ENCODE measurements at places on chromosomes 7 and 10.

GRCh38 chr10:68900427-68901104 is 549 bp upstream of the DDX50 start:
- DNase-seq = no peak

DNA sequence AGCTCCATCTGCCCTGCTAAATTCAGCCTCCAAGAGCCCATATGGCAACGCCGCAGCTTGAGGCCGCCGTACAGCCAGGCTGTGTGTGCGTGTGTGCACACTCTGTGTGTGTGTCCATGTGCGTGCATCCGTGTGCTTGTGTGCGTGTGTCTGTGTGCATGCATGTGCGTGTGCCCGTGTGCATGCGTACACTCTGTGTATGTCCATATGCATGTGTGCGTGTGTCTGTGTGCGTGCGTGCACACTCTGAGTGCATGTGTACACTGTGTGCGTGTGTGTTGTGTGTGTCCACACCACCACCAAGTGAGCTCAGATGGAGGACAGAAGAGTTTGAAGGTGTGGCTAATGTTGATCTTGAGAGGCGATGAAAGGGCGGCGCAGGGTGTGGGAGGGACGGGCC is 30.0 kb downstream of the SMKR1 start:
- no peak for DNase-seq

DNA sequence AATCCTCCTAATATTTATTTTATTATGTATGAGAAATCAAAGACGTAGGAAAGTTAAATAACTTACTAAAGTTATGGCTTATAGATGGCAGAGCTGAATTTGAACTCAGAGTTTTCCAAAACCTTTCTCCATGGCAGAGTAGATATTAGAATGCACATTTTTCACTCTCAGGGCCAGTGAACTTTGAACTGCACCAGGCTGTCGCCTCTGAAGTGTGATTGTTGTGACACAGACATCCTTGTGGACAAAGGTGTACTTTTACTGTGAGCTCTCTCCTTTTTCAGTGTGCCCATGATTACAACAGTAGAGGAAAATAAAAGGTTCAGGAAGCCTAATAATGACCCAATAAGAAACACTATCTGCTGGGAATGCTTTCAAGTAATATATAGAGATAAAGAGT is 29.1 kb downstream of the TES start:
- no peak for DNase-seq

DNA sequence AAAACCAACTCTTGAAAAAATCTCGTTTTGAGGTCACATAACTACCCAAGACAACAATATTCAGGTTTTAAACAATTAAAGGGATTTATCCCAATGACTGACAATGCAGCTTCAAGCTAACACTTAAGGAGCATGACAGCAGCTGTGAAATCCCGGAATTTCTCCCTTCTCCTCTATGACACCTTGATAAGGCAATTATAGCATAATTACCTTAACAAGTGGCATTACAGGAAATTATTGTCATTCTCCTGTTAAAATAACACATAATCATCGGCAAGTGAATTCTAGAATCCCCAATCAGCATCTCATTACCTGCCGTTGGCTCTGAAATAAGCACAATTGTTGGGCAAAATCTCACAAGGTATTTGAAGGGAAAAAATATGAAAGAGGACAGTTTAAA is 417.0 kb upstream of the PFKP start:
- no peak for DNase-seq

DNA sequence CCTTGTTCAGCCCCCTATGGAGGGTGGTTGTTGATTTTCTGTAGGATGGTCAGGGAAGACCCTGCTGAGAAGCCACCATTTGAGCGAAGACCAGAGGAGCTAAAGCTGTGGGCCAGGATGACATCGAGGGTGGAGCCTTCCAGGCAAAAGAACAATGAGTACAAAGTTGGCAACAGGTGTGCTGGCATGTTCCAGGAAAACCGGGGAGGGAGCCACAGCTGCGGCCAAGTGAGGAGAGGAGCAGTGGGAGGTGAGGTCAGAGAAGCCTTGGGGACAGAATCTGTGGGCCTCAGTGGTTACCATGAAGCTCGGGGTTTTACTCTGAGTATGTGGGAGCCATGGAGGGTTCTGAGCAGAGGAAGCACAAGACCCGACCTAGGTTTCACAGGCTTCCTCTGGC is 75.6 kb upstream of the ZNF479 start:
- DNase-seq = no peak

GRCh38 chr7:132292803-132293202 is 283.5 kb downstream of the PLXNA4 start:
- no peak for DNase-seq

DNA sequence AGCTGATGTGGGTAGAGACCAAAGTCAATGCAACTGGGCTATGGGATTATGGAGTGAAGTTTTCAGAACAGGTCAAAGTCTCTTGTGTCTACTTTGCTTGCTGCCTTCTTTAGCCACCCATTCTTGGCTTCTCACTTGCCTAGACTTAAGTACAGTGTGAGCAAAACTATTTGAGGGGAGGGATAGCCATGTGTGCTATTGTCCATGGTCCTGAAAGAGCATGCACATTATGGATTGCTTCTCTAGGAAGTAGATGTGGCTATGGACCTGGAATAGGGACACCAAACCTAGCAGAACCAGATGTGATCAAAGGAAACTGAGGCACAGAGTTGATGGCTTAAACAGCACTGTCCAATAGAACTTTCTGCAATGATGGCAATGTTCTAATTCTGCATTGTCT is 81.9 kb upstream of the ZNF800 start:
- DNase-seq = no peak

DNA sequence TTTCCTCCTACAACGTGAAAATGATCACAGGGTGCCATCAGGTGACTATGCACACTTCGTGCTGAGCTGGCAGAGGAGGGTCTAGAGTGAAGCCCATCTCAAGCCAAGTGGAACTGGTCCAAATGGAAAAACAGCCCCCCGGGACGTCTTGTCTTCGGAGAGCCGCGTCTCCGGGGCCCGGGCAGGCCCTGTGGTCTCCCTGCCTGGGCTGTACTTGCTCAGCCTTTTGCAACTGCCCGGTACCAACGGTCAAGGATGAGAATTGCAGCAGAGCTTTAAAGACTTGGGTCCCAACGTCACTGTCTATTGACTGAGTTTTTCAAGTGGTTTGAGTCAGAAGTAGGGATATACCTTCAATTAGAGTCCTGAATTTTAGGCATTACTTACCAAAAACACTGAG is 315.5 kb downstream of the PTPRN2 start:
- no peak for DNase-seq

- no peak for DNase-seq
Measured at GRCh38 chr10:43867667-43868565, 219.2 kb upstream of the ZNF32 start.

DNA sequence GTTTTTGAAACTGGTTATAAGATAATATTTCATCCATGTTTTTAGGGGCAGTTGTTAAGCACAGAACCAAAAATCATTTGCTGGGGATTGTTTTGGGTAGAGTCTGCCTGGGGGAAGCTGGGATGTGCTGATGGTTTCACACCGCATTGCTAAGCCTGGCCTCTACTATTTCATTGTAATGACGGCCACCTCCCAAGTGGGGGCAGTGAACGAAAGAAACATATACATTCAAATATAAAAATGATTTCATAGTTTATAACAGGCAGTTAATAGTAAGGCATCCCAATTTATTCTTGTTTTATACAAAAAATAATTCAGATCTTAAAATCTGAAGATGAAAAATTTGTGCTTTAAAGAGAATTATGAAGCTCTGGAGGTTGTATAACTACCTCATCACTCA is 750.8 kb downstream of the REEP3 start:
- DNase-seq = no peak

DNA sequence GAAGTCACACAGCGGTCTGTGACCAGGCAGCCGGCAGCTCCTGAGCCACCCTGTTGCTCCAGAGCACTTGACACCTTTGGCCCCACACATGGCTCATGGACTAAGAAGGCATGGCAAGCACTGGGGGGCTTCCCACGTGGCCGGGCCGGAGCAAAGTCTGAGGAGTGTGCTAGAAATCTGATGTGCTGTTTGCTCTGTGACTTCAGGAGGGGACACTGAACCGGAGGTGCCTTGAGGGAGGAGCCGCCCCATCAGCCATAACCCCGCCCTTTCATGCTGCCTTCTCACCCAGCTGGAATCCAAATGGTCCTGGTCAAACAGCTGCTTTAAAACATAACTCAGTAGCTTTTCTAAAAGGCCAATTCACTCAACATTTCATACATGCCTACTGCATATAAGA is 33.5 kb downstream of the PROSER2 start:
- DNase-seq = no peak

DNA sequence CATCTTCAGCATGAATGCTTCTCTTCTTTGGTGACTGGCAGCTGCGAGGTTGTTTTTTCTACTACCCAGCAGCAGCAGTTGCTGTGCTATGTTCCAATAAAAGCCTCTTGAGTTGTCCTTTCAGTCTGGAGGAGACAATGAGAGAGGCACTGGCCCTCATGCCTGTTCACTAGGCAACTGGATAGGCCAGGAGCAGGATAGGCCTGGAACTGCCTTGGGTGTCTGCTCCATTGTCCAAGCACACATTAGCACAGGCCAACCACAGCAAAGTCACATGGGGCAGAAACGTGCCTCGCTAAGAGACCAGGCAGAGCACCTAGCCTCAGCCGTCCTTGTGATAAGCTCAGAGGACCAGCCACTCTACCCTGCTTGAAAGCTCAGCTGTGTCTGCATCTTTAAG is 76.9 kb upstream of the PDCD4 start:
- DNase-seq = no peak

- no peak for DNase-seq
Measured at GRCh38 chr7:100886936-100887515, 2.5 kb downstream of the UFSP1 start.

- no peak for DNase-seq
Measured at GRCh38 chr7:154425271-154425670, 373.1 kb downstream of the DPP6 start.

DNA sequence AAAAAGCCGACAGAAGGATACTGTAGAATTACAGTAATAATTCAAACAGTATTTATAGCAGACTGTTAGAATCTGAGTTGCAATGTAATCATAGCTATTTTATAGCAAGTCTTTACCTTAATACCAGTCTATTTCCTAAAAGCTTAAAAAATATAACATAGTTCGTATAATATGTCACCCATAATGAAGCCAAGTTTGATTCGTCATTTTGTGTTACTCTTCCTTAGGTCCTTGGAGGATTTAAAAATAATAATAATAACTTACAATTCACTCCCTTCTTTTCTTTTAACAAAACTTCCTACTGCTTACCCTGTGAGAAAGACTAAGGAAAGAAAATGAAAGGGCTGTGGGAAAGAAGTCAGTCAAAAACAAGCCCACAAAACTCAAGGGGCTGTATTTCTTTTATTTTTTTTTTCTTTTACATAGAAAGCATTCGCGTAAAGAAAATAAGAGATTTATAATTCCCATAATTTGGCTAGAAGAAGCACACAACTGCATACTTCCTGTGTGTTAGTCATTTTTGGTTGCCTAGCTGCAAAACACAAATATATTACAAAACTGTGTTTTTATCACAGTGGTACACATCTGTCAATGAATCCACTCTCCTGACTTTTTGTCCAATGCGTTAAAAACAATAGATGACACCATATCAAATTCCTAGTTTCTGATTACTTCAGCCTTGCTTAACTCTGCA is 187.2 kb upstream of the CELF2 start:
- DNase-seq = no peak

GRCh38 chr7:107579885-107580715 is at the start of gene BCAP29:
TSS of gene BCAP29 (plus strand) at chr7:107580246. CDS start at chr7:107580773, 527 bp downstream.
- DNase-seq = no peak

- no peak for DNase-seq
Measured at GRCh38 chr7:132251327-132251659, 325.0 kb downstream of the PLXNA4 start.

- peak; percentile 55 for DNase-seq
Measured at GRCh38 chr7:95199779-95200558, 124.4 kb downstream of the PON1 start.

DNA sequence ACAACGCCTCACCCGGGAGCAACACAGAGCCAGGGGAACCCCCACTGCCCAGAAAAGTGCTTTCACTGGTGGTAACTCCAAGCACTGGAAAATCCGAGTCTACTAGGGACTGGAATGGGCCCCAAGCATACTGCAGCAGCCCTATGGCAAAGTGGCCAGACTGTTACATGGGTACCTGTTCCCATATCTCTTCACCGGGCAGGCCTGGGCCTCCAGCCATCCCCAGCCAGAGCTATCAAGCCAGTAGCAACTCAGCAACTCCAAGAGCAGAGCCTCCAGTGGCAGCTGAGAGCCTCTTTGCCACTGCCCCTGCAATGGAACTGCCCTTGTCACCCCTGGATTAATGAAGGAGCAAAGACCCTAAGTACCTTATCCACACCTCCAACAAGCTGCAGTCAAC is 73.5 kb downstream of the HBP1 start:
- DNase-seq = no peak

- no peak for DNase-seq
Measured at GRCh38 chr7:128810473-128810872, 18.7 kb downstream of the CCDC136 start.

DNA sequence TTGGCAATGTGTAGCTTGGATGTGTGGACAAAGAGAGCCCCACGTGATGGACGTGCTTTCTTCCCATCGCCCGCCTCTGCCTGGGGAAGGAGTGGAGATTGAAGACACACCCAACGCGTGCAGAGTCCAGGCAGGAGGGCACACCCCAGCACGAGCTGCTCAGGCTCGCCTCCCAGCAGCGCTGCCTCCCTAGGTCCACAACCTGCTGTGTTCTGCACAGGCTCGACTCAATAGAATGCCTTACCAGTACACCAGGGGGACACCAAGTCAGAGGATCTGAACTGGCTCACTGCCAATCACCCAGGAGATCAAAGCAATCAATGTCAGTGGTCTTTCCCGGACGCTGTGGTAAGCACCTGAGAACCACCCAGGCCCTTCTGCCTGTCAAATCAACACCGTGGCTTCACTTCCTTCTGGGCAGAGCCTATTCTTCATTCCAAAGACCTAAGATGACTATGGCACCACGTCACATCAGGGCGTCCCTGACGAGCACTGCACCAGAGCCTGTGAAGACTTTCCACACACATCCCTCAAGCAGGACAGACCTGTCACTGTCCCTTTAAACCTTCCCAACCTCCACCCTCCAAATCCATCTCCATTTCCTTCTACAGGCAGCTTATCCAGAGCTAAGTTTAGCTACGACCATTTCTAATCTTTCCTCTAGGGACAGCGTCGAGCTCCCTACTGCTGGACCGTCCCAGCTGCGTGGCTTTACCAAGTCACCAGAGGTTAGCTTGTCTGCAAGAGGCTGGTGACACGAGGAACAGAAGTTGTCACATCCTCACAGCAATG is 72.3 kb downstream of the AMZ1 start:
- no peak for DNase-seq

GRCh38 chr7:3267966-3268690 is 32.9 kb upstream of the SDK1 start:
- DNase-seq = no peak

DNA sequence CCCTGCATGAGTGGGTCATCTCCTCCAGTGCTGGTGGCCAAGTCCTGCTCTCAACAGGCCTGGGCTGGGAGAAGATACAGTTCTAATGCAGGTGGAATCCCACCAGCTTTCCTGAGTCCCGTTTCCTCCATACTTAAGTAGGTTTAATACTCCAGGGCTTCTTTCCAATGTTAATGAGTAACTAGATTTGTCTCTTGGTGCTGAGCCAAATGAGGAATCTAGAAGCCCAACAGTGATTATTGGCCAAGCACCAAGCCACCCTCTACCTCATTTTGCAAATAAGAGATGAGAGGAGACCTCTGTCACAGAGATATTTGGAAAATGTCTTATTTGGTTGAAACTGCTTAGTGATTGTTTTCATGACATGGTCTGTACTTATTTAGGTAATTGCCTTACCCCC is 37.1 kb downstream of the STARD3NL start:
- DNase-seq = no peak
